ENCODE measurements at places on chromosomes 12 and 14. TPM values are rescaled to one million over a fixed set of nuclear protein-coding genes. Genes with fewer than 3 reads are reported as not detected.

- DNase-seq: no peak
Observed at GRCh38 chr12:20487519-20487918, 119.2 kb downstream of the PDE3A start.

DNA sequence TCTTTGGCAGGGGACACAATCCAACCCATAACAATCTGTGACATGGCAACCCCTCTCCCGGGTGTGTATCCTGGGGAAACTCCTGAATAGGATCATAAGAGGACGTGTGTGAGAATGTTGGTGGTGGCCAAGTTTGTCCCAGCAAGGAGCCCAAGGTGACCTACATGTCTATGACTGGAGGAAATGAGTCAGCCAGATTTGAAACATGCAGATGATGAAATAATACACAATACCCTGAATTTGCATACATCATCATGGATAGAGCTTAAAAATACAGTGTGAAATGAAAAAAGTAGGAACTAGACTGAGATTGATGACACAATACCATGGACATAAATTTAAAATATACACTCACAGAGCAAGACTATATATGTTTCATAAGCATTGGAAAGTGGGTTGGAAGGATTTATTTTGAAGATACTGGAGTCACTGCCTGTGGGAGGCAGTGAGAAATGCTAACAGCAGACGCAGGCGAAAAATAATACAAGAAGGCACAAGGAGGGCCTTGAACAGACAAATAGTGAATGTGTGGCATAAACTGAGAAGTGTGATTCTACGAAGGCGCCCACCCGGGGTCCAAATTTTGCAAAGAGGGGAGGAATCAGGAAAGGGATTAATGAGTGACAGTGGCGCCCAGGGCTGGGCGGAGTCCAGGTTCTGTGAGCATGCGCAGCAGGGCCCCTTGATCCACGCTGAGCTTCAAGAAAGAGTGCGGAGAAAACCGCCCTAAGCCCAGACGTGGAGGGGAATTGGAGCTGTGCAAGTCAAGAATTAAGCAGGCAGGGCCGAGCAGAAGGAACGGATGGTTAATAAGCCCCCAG lies 7.0 kb upstream of the MAP1LC3B2 start:
- DNase-seq: no peak

The EFS gene
- 17.8 TPM for total RNA-seq

DNA sequence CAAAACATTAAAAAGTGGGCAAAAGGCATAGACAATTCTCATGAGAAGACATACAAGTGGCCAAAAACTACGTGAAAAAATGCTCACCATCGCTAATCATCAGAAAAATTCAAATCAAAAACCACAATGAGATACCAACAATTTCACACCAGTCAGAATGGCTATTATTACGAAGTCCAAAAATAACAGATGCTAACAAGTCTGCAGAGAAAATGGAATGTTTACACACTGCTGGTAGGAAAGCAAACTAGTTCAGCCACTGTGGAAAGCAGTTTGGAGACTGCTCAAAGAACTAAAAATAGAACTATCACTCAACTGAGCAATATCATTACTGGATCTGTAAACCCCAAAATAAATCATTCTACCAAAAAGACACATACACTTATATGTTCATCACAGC lies 76.2 kb downstream of the PRKD1 start:
- DNase-seq: no peak

- DNase-seq: no peak
Observed at GRCh38 chr12:104740668-104741067, 217.4 kb downstream of the SLC41A2 start.

- DNase-seq: no peak
Observed at GRCh38 chr14:35384455-35385041, 20.0 kb downstream of the NFKBIA start.

- DNase-seq: no peak
Observed at GRCh38 chr12:50213439-50213838, 46.3 kb upstream of the CERS5 start.

The AKAP5 gene
- total RNA-seq: 6.1 TPM

DNA sequence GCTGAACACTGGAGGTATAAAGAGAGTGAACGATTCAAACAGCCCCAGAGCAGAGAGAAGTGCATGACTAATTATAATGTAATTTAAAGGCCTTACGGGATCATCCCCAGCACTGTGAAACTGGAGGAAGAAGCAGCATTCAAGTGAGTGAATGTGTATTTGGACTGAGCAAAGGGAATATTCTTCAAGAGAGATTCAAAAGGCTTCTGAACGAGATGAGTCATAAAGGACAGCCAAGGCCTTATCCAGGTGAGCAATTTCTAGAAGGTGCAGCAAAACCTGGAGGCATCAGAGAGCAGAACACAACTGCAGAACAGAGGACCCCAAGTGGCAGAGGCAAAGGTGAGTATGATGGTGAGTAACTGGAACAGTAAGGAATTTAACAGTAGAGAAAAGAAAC lies 127.2 kb downstream of the BCAT1 start:
- DNase-seq: no peak

GRCh38 chr12:110002676-110003515 lies 3.7 kb downstream of the ANKRD13A start:
- no peak for DNase-seq

The TRPV4 gene
- total RNA-seq: 7.0 TPM

DNA sequence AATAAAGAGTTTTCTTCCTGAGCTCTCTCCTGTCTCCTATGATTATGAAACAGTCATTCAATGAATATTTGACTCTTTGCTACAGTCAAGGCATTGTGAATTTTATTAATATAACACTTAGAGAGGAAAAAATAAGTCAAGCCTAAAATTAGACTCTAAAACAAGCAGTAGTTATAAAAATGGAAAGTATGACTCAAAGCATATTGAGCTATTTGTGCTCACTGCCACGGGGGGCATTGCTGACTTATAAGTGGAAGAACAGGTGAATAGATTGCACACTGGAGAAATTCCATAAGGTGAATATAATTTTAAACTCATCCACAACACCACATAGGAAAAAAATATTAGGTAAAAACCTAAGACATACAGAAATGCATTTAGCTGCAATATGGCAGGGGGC lies 87.7 kb upstream of the CCDC196 start:
- DNase-seq: no peak

The TAS2R43 gene
- total RNA-seq: 0.62 TPM

GRCh38 chr12:94053676-94054075 lies 94.7 kb upstream of the PLXNC1 start:
- DNase-seq: no peak

The B4GALNT3 gene
- 4.2 TPM for total RNA-seq

DNA sequence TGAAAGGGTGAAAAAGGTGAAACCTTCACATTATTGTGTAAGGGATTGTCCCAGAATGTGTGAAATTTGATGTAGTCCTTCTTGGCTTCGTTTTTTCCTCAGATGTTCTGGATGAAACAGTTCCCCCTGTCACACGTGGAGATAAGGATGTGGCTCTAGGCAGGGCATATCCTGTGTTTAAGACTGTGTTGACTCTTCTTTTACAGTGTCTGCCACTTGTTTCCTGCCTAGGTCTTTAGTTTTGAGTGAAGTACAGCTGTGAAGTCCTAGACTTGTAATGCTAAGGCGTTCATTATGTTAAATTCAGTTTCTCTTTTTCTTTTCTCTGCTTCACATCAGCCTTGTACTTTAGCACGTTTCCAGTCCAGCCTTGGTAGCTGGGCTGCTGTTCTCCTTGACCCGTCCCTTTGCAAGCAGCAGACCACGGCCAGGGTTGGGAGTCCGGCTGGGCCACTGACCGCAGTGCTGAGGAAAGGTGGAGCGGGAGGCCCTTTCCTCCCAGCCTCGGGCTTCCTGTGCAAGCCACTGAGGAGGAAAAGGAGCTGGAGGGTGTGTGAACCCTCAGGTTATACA lies 59.1 kb downstream of the RASSF3 start:
- DNase-seq: peak; percentile 77

The TPH2 gene
- total RNA-seq: 0.10 TPM

GRCh38 chr12:88594780-88595179 lies 14.5 kb upstream of the KITLG start:
- no peak for DNase-seq

The GPD1 gene
- total RNA-seq: not detected

The PDZRN4 gene
- not detected for total RNA-seq

DNA sequence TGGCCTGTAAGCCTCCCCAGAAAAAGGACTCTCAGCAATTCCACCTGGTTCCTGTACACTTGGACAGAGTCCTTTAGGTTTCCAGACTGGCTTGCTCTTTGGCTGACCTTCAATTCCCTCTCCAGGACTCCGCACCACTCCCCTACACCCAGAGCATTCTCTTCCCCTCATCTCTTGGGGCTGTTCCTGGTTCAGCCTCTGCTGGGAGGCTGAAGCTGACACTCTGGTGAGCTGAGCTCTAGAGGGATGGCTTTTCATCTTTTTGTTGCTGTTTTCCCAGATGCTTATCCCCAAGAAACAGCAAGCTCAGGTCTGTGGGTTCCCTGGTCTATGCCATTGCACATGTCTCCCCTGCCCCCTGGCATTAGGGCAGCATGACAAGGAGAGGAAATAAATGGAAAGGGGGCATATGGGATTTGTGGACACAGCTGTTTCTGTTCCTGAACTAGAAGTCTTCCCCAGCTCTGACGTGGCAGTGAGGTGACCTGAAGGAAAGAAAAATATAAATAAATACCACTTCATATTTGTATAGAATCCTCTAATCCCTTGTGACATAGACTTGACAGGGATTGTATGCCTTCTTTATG lies 1.3 kb downstream of the RNASE7 start:
- no peak for DNase-seq

The TRHDE gene
- total RNA-seq: 0.54 TPM

The PPP1R3E gene
- 8.4 TPM for total RNA-seq

DNA sequence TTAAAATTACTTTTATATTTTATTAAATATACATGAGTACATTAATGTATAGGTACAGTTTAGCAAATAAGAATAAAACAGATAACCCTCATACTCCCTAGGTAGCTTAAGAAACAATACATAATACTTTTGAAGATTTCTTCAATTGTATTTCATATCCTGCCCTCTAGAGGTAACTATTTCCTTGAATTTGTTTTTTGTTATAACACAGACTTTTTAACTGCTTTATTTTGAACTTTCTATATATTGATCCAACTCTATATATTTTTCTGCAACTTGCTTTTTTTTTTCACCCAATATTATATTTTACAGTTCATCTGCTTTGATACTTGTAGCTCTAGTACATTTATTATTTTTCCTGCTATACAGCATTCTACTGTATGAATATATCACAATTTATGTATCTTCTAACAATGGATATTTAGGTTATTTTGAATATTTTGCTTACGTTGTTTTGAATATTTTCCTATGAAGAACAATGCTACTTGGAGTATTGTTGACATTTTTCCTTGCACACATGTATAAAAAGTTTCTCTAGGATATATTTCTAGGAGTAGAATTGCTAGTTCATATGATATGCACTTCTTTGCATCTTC lies 72.8 kb upstream of the ABCD2 start:
- DNase-seq: no peak

GRCh38 chr12:23684121-23684520 lies 265.3 kb downstream of the SOX5 start:
- no peak for DNase-seq

- no peak for DNase-seq
Observed at GRCh38 chr12:6559500-6559899, 3.7 kb upstream of the IFFO1 start.

DNA sequence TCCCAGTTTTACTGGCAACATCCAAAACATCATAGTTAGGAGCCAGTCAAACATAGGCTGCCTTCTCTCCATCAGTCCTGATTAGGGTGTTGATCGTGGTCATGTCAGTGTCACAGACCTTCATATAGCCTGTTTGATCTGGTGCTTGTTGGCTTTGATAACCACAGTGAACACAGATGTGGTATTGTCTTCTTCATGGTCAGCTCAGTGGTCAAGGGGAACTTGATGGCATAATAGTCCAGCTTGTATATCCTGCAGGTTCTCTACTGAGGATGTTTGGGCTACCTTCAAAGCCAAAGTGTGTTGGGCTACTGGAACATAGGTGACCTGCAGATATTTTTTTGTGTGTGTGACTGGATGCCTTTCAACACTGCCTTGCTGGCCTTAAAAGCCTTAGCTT lies 21.7 kb downstream of the PRORP start:
- no peak for DNase-seq

GRCh38 chr12:106051853-106052531 lies 86.8 kb downstream of the NUAK1 start:
- DNase-seq: no peak

All from endothelial cell (in vitro differentiated cells).